GM12892 (cell line): ENCODE measurements at places on chromosomes 2 and 18.

DNA sequence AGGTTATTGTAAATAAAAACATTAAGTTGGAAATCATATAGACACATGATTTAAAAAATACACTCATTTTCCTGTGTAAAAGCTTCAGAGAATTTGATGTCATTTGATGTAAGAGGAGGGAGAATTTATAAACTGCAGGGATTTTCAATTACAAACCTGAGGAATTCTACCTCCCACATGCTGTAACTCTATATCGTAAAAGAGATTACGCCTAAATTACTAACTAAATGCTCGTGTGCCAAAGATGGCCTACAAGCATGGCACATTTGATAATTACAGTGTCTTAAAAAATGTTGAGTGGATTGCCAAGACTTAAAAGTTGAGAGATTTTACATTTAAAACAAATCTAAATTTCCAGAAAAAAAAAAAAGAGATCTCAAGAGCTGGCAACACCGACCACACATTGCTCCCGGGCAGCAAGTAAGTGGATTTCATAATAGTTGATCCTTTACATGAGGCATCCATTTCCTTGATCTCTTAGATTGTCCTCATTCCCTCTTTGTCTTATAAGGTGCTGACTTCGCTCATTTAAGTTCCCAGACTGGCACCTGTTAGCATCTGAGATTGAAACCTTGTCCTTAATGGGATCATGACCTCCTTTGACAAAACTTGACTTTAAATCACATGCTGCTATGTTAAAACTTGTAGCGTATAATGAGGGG lies 840.3 kb upstream of the ZEB2 start:
- no peak for DNase-seq

DNA sequence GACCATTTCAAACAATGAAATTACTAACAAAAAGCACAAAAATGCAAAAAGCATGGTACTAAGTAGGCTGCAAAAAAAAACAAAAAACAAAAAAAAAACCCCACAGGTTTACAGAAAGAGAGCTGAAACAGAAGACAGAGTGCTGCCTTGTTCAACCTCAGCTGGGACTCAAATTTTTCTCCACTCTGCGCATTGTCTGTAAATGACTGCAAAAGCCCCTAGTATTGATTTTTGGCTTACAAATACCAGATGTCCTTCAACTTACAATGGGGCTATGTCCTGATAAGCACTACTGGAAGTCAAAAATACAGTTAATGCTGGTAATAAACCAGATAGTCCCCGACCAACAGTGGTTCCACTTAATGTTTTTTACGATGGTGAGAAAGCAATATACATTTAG lies 42.2 kb downstream of the UBE2E3 start:
- DNase-seq = no peak

DNA sequence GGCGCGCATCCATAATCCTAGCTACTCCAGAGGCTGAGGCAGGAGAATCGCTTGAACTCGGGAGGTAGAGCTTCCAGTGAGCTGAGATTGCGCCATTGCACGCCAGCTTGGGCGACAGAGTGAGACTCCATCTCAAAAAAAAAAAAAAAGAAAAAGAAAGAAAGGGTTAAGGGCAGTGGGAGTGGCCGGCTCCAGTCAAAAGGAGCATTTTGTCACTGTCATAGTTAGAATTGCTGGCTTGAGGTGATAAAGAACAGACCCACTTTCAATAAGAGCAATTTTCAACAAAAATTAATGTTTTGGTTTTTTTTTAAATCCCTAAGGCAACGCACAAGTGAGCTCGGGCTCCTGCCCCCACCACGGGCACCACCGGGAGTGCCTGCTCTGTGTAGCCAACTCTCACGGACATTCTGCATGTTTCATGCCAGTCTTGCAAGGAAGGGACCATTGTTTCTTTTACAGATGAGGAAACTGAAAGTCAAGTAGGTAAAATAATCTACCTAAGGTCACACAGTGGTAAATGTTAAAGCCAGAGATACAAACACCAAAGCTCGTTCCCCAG lies 8.5 kb downstream of the CIB4 start:
- DNase-seq = no peak

GRCh38 chr2:215847718-215848117 lies 165.6 kb downstream of the MREG start:
- no peak for DNase-seq

DNA sequence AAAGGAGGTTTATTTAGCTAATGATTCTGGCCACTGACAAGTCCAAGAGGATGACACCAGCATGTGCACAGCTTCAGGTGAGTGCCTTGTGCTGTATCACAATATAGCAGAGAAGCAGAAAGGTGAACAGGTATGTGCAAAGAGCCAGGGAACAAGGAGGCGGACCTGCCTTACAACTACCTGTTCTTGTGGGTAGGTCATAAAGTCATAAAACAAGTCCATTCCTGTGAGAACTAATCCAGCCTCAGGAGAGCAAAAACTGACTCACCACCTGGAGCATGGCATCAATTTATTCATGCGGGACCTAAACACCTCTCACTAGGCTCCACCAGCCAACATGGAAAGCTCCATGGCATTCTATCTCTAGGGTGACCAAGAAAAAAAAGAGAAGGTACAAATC lies 234.2 kb downstream of the ASXL3 start:
- DNase-seq = no peak

GRCh38 chr2:8408560-8409460 lies 273.0 kb upstream of the ID2 start:
- DNase-seq = no peak

GRCh38 chr2:156077041-156077742 lies 255.3 kb downstream of the NR4A2 start:
- DNase-seq = no peak

GRCh38 chr2:47386551-47386950 lies 16.4 kb upstream of the MSH2 start:
- no peak for DNase-seq

- DNase-seq = no peak
Observed at GRCh38 chr18:54388203-54389142, 30.8 kb downstream of the C18orf54 start.

- DNase-seq = no peak
Observed at GRCh38 chr2:50791271-50791670, 240.7 kb downstream of the NRXN1 start.

GRCh38 chr2:123566291-123566946 lies 458.7 kb upstream of the CNTNAP5 start:
- no peak for DNase-seq

DNA sequence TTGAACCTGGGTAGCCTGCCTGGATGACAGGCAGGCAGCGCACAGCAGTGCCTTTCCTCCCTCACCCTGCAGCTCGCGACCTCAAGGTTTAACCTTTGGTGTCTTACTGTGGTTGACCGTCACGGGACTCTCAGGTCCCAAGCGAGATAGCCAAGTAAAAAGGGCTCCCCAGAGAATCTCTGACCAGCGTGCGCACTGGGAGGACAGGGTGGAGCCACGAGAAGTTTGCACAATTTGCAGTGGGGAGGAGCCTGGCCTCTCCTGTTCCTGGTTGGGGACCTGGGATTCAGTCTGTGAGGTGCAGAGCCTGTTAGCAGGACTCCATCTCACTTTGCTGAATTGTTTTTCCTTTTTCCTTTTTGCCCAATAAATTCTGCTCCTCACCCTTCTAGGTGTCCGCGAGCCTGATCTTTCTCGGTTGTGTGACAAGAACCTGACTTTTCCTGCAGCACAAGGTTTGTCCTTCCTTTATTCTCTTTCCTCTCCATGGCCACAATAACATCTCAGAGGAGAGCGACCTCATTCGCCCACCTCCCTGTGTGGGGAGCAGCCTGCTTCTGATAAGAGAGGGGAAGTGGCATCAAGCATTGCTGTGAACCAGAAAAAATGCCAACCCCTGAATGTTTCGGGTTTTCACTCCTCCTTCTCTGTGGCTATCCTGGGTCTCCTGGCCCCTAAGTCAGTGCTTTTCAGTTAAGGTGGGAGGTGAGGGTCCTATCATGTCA lies 36.2 kb downstream of the POU3F3 start:
- no peak for DNase-seq

- DNase-seq = no peak
Observed at GRCh38 chr2:43019536-43020183, 206.7 kb downstream of the ZFP36L2 start.

- no peak for DNase-seq
Observed at GRCh38 chr18:24586662-24587360, 126.4 kb downstream of the HRH4 start.

- DNase-seq = no peak
Observed at GRCh38 chr2:217739741-217740140, 263.1 kb downstream of the TNS1 start.
